ENCODE measurements at places on chromosomes 12 and 14. TPM values are rescaled to one million over a fixed set of nuclear protein-coding genes. Genes with fewer than 3 reads are reported as not detected.

The SHMT2 gene
- total RNA-seq, result 421 TPM

The SLC7A7 gene
- 0.61 TPM for total RNA-seq

The ETFBKMT gene
- 3.3 TPM for total RNA-seq

The TTC8 gene
- 23.9 TPM for total RNA-seq

The ERP27 gene
- not detected for total RNA-seq

The ARMH4 gene
- not detected for total RNA-seq

The HHIPL1 gene
- total RNA-seq, result 0.10 TPM

The LBHD2 gene
- not detected for total RNA-seq

The SERPINA9 gene
- total RNA-seq, result not detected

The POU6F1 gene
- total RNA-seq, result 3.0 TPM
